ENCODE measurements at places on chromosomes 2 and 18. TPM values are rescaled to one million over a fixed set of nuclear protein-coding genes. Genes with fewer than 3 reads are reported as not detected.

GRCh38 chr2:88590998-88591613 lies 36.2 kb downstream of the EIF2AK3 start:
- peak; percentile 57 for DNase-seq

The GTF3C2 gene
- total RNA-seq = 42.3 TPM

The CGREF1 gene
- total RNA-seq = 0.69 TPM

The TPGS2 gene
- total RNA-seq = 385 TPM

DNA sequence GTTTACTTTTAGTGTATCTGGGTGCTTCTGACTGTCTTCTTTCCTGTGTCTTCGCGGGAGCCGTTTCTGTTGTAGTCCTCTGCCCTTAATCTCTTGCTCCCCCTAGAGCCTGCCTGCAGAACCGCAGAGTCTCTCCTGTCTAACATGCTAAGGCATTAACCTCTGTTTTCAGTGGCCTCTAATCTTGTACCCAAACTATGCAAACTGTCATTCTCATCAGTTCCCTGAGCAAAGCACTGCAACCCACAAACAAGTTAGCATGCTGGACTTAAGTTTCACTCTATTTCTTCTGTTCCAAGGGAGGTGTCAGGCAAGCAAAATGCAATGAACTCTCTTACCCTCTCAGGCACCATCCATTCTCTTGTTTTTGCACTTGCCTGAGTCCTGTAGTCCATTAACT lies 138.4 kb downstream of the OTX1 start:
- DNase-seq = peak; percentile 20

- DNase-seq = no peak
Measured at GRCh38 chr18:9855681-9856080, 30.1 kb upstream of the TXNDC2 start.

The NLRC4 gene
- total RNA-seq = not detected

DNA sequence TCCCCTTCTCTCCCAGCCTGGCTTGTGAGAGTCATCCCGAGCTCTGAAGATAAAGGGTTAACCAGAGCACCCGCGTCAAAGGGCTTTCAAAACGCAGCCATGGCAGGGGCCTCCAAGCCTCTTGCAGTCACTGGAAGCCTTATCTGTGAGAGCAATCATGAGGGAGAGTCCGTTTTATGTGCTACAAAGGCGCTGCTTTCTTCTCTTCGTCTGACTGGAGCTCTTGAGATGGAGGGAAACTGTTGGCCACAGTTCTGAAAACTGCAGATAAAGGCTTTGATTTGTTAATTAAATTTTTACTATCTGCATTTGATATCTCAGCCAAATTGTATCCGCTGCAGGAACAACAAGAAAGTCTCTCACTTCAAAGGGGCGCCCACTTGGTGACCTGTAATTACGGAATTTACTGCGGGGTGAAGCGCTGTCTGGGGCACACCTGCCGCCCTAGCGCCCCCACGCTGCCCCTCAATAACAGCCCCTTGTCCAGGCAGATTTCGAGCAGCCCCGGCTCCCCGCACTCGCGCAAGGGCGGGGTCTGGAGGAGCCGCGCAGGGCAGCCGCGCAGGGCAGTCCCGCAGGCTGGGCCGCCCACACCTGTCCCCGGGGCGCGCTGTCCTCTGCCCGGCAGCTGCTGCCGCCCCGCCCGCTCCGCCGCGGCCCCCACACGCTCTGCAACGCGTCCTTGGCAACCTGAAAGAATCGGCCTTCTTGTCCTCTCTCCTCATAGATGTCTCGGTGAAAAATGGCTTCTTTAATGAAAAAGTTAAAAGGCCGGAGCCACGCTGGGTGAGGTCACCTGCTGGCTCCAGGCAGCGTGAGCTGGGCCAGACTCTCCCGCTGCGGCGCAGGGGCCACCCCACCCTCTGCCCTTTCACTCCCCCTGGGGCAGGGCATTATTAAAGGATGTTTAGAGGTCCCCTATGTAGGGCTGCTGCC lies 217.9 kb downstream of the VAPA start:
- DNase-seq = no peak

GRCh38 chr2:27992787-27993401 lies 102.4 kb downstream of the BABAM2 start:
- peak; percentile 76 for DNase-seq

DNA sequence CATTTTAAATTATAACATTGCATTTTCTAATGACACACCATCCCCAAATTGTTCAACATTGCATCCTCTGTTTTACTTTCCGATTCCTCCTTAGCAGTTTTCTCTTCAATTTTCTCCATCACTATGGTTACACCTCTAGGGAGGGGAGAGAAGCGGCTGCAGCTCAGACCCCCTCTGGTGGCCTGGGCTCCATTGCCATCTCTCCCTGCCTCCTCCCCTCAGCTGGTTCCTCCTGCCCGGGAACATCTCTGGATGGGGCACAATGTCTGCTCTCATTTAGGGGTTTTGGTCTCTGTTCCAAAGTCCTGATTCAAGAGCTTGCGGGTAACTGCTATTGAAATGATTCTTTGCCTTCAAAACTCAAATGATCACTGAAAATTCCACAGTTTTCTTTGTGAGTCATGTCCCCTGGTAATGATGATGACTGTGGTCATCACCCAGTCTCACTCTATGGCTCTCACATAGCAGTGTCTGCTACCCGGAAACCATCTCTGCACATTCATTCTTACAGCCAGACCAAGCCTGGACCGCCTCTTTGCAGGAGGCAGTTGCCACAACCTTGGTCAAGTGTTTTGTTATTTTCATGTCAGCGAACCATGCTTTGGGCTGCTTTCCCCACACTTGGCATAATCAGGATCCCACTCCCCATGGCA lies 263.9 kb downstream of the ALPK2 start:
- peak; percentile 87 for DNase-seq

GRCh38 chr18:44742718-44743311 lies 62.1 kb downstream of the SETBP1 start:
- peak; percentile 76 for DNase-seq

- no peak for DNase-seq
Measured at GRCh38 chr2:6960659-6961058, 43.4 kb downstream of the RNF144A start.

GRCh38 chr2:215461836-215462532 lies 26.1 kb upstream of the FN1 start:
- DNase-seq = peak; percentile 56

The AQP12A gene
- total RNA-seq = not detected

DNA sequence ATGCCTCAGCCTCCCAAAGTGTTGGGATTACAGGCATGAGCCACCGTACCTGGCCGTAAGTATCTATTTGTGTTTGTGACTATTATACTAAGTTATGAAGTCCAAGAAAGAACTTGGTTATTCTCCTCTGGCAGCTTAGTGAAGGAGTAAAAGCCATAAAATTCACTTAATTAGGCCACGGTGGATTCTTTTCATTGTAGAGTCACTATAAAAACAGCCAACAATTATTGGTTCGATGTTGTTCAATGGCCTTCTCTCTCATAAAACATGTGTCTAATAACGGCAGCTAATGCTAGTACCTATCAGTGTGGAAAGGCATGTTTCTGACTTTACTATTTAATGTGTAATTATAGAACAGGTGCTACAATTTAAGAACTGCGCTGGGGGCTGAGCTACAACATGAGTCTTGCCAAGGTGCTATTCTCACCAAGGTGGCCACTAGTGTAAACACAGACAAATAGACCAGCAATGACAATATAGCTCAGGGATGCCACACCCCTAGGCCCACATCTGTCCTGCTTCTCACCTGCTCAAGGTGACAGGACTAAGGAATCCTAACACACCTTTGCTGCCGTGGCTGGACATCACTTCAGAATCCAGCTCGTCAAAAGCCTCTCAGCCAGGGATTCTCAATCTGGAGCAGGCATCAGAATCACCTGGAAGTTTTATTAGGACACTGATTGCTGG lies 17.2 kb downstream of the ATP8B1 start:
- DNase-seq = no peak

The ROCK1 gene
- total RNA-seq = 31.1 TPM

The CREG2 gene
- total RNA-seq = 2.4 TPM

DNA sequence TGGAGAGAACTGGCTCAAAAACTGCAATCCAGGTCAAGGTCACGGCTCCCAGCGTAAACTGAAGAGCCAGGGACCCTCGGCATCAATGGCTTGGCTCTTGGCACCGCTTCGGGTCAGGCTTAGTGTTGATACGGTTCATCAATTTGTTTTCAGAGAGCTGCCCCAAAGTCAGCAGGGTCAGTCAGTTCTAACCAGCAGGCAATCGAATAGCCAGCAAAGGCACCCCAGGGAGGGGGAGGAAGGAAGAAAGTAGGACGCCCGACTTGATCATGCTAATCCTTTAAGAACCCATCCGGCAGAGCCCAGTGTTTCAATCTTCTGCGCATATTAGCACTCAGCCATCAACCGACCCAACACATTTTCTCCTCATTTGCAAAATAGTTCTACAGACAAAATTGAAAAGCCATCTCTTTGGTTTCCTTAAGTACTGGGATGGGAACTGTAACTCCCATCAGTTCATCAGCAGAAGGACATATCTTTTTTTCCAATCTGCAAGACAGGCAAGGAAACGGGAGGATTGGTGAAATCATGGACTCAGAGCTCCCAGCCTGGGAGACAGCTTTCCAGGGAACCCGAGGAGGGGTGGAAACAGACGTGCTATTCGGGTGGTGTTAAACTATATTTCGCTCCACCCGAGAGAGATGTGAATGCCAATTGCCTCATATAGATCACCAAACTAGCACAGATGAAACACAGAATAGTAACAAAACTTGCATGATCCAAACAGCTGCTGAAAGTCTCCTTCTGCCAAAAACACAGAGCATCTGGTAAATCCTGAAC lies 40.7 kb upstream of the CABLES1 start:
- no peak for DNase-seq

- no peak for DNase-seq
Measured at GRCh38 chr18:31241900-31242409, 76.0 kb upstream of the DSG1 start.

The ALPP gene
- not detected for total RNA-seq

DNA sequence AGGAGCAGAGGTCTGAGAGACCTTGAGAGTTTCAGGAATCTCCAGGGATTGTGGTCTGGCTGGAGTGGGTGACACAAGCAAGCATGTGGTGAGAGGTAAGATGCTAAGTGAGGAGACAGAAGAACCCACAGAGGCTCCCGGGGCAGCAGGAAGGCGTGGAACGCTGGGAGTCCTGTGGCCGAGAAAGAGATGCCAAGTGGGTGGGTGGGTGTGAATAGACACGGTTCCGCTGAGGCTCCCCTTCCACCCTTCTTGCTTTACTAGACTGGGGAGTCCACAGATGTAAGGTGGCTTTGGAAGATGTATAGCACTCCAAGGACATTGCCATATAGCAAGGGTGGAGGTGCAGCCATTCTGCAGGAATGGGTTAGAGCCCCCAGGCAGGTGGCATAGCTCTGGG lies 4.2 kb downstream of the TEX51 start:
- no peak for DNase-seq

The DSG1 gene
- not detected for total RNA-seq

GRCh38 chr2:189865826-189866225 lies 81.6 kb downstream of the PMS1 start:
- peak; percentile 78 for DNase-seq

The CXCR2 gene
- not detected for total RNA-seq

- DNase-seq = no peak
Measured at GRCh38 chr2:241615041-241615440, 21.9 kb downstream of the THAP4 start.
